EH (cell line): ENCODE measurements at places on chromosomes 3 and 15.
A peak's percentile ranks its signal among the peaks of the same experiment; 100 is the strongest.

DNA sequence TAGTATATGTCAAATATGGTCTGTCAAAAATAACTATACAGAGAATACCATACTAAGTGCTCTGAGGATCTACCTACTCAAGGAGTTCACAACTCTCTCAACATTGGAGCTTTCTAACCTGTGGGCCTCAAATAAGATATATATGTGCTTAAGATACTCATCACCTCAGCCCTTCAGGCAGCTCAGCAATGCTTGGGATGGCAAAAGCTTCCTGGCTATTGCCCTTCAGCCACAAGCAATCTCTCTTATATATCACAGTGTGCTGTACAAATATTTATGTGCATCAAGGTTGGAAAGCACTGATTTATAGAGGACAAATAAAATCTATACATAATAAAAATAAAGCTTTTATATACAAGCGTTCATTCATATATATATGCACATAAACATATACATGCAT lies 40.3 kb downstream of the ICE2 start:
- no peak for DNase-seq

DNA sequence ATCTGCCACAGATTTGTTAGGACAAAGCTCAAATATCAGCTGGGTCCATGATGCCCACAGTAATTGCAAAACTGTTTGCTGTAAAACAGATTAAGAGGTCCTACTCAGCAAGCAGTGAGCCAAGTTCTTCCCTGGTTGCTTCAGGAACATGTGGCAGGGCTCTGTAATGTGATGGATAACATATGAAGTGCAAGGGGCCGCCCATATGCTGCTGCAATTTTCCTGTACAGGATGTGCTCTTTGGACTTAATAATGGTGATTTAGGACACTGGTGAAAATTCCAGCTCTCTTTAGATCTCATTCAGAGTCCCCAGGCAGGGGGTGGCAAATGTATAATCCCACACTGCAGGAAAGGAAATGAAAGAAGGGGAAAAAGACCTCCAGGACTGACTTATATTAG lies 289.4 kb downstream of the LSAMP start:
- no peak for DNase-seq

- no peak for DNase-seq
These were observed 32.1 kb upstream of the ST3GAL6 start for GRCh38 chr3:98730886-98731537.

GRCh38 chr3:9109568-9109914 lies 139.9 kb downstream of the SRGAP3 start:
- no peak for DNase-seq

DNA sequence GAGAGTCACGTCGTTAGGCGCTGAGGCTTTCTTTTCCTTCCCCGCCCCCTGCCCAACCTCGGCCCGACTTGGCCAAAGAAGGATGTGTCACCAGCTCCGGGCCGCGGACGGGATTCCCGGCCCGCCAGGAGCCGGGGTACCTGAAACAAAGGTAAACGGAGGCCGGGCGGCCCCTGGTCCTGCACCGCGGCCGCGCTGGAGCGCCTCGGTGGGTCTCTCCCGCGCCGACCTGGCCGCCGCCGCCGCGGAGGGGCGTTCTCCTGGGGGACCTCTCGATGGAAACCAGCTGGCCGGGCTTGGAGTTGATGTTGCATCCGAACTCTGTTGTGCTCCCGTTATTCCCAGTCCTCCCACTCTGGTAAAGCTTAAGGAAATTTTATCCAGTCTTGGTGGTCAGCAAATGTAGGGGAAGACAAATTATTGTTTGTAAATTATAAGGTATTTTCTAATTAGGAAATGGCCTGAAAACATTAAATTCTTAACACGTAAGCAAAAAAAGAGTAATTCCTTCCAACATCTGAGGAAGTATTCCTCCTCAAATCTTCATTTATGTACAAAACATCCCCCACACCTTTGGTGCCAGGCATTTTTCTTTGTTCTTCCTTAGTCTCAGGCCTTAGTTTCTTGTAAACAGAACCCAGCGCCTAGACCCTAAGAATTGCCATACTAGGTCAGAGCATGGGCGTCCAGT lies 888 bp downstream of the PPP2R3A start:
- no peak for DNase-seq

- no peak for DNase-seq
These were observed 454.2 kb downstream of the FGF12 start for GRCh38 chr3:192273001-192273696.

- no peak for DNase-seq
These were observed 214.0 kb upstream of the RARB start for GRCh38 chr3:25214034-25214433.

DNA sequence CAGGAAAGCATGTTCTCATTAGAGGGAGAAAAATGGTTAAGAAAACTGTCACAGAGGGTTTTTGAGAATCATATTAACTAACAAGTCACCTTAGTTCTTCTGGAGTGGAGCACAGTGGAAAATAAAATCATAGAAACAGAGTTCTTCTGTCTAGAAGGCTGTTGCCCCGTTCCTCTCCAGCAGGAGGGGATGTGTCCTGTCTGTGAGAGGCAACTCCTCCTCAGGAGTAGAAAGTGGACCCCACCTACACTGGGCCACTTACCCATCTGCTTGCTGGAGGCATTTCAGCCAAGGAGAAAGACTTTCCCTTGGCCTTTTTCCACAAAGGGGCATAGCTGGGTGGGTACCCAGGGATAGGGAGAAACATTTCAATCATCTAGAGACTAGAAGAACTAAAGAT lies 106.6 kb downstream of the SSR3 start:
- peak; percentile 49 for DNase-seq

DNA sequence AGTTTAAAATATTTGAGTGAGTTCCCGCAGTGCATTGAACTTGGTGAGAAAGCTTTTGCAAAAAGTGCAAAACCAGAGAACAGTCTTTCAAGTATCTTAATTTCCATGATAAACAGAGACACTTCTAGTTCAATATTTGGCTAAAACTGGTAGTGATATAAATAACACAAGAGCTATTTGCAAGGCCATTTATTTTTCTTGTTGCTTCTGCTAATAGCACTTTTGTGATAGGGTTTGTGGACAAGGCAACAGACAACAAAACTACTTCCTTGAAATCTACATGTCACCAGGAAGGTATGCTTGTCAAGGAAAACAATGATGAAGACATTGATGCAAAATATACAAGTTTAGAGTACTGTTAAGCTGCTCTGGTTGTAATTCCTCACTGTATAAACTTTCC lies 1225.1 kb downstream of the OTOL1 start:
- peak; percentile 20 for DNase-seq

DNA sequence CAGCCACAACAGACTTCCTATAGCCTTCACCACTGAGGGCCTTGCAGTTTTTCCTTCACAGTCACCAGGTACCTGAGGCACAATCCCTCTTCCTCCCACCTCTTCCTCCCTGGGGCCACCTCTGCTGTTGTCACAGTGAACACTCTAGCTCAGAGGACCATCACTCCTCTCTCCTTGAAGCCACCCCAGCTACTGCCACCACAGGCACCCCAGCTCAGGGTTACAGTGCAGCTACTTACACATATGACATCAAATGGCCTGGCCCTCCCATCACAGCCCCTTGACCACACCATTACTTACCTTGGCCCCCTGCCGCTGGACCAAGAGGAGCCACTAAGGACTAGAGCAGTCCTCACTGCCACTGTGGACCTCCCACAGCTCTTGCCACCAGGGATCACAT lies 213.5 kb upstream of the CRBN start:
- no peak for DNase-seq

DNA sequence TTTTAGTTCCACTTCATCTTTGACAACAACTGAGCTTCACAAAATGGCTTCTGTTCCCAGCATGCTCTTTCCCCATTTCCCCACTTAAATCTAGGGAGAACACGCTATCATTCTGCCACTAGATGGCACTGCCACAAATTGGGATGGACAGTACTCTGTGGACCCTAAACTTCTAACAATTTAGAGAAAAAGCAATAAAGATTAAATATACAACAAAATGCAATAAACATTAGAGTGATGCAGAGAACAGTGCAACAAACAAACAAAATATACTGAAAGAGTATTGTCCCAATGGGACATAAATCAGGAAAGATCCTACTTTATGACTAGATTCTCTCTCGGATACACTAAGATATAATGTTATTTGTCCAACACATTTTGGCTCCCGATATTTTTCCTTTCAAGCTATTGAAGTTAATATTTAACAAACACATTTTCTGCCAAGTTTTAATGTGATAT lies 169.7 kb upstream of the TMCO5A start:
- peak; percentile 67 for DNase-seq

DNA sequence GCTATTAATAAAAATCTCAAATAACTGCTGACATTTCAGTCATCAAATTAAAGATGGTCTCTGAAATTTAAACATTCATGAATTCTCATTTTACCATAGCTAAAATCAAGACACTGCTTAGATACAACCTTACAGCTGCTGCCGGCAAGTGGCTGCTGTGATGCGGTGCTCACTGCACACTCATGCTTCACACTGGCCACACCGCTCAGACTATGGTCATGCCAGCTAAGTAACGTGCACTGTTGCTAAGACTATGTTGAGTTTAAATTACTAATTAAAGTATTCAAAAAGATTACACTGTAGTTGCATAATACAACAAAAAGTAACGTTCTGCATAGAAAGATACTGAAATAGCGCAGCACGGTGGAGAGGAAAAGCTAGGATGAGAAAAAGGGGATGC lies 12.1 kb downstream of the ATP13A3 start:
- DNase-seq, result no peak
